AG09309 (cell line): ENCODE measurements at places on chromosomes 7 and 10.
A peak's percentile ranks its signal among the peaks of the same experiment; 100 is the strongest.

- DNase-seq = peak; percentile 14
Observed at GRCh38 chr7:47227762-47228177, 354.1 kb downstream of the TNS3 start.

- no peak for DNase-seq
Observed at GRCh38 chr7:28423918-28424514, 11.7 kb downstream of the CREB5 start.

DNA sequence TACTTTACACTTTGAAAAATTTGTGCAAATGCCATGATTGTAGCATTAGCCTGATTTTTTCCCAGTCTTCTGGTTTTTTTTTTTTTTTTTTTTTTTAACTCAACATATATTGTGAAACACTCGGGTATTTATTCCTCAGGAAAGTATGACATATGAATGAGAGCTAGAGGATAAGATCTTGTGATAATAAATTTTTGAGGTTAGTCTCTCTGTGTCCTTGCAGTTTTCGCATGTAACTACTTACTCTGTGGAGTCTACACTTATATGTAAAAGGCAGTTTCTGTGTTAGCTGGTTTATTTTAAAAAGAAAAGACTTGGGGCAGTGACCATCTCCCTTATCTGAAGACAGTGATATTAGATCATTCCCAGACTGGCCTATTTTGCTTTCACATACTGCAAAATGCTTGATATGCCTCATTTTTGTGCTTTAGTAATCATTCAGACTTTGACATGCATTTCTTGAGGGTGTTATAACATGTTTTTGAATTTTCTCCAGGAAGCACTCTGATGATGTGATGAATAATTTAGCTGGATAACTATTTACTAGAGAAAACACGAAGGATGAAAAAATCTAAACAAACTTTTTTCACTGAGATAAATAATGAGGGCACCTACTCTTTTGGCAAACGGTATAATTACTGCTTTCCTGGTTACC lies 371.0 kb downstream of the NRG3 start:
- DNase-seq = no peak

DNA sequence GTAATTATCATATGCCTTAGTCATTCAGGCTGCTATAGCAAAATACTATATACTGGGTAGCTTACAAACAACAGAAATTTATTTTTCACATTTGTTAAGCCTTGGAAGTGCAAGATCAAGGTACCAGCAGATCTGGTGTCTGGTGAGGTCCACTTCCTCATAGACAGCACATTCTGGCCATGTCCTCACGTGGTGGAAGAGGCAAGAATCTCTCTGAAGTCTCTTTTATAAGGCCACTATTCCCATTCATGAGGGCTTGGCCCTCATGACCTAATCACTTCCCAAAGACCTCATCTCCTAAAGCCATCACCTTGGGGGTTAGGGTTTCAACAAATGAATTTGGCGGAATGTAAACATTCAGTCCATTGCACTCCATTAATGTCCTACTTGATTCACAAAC lies 137.5 kb upstream of the C1GALT1 start:
- DNase-seq = no peak

- no peak for DNase-seq
Observed at GRCh38 chr7:129435414-129435829, 1.2 kb downstream of the STRIP2 start.

DNA sequence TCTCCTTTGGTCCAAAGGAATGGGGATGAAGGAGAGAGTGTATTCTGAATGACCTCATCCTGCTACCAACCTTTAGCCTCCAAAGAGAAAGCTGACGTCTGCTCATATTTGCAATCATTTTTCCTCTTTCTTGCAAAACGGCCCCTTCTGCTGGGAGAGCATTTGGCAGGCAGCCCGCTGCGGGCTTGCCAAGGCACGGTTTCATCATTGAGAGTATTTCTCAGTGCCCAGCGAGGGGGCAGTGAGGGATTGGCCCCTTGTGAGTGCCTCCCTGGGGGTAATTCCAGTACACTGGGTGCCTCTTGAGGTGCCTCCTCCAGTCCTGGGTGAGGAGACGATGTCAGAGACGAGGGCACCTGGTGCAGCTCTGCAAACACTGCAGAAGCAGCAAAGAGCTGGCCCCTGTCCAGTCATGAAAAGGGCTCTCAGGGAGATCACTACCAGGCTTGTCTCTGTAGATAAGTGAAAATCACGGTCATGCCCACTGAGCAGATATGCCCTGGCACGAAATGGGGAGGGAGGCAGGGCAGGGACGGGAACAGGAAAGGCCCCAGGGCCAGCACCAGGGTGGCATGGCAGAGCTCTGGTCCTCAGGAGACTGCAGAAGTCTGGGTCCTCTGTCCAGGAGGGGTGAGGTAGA lies 48.7 kb upstream of the SHH start:
- DNase-seq = peak; percentile 3

DNA sequence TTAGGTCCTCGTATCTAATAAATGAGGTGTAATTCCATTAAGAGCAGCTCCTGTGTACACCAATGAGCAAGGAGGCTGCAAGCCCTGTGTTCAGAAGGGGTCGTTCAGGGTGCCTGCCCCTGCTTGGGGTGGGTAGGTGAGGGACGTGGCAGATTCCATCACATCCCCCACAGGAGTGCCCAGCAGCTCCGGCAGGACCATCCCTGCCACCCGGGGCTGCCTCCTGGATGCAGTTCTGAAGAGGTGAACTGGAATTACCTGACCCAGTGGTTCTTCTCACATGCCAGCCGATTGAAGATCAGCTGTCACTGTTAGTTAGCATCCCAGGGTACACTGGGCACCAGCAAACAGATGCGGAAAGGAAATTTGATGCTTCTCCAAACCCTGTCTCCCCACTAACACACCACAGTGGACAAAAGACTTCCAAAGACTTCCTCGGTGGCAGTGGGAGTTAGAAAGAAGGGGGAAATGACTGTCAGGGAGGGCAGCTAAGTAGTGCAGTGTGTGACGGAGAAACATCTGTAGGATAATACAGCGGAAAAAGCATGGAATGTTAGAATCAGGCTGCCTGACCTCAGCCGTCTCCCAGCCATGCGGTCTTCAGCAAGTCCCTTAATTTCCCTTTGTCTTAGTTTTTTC lies 313.6 kb upstream of the ZMIZ1 start:
- DNase-seq = no peak

DNA sequence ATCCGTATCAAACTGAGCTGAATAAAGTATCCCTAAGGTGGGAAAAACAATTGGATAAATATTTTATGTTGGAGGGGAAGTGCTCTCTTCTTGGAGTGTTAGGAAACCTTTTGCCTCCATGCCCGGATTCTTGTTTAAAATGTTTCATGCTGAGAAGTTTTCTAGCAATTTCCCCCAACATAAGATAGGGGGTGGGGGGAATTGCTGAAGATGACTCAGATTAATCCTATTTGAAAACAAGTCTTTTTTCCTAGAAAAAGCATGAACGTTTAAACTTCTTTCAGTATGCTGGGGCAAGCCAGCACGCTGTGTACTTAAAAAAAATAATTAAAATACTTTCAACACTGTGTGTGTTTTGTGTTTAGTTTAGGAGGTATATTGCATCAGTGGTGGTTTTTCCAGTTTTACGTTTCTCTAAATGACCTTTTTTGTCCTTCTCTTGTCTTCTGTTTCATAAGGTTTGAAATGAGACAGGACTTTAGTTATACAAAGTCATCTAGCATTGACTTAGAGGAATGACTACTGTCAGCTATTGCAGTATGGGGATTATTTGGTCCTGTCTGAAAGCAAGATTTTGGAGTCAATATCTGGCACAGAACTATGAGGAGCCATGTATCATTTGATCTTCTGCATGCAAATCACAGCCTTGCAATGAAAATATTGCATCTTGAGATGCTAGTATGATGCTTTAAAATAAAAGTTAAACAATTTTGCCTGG lies 295.9 kb downstream of the GATA3 start:
- no peak for DNase-seq

DNA sequence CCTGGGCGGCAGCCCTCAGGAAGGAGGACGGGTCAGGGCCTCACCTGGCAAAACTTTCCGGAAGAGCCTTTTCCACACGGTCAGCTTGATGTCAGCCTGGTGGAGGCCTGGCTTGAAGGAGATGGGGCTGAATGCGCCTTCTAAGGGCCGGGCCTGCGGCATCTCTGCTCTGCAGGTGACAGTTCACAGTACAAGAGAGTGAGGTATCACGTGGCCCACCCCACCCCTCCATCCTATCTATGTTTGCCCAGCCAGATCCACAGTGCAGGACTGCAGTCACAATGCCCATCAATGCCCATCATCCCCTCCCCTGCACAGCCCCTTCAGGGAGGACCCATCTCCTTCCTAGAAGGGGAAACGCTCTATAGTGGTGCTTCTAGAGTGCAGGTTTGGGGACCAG lies 7.9 kb upstream of the NSUN5 start:
- no peak for DNase-seq

- DNase-seq = no peak
Observed at GRCh38 chr7:36265680-36266079, 112.6 kb downstream of the EEPD1 start.

DNA sequence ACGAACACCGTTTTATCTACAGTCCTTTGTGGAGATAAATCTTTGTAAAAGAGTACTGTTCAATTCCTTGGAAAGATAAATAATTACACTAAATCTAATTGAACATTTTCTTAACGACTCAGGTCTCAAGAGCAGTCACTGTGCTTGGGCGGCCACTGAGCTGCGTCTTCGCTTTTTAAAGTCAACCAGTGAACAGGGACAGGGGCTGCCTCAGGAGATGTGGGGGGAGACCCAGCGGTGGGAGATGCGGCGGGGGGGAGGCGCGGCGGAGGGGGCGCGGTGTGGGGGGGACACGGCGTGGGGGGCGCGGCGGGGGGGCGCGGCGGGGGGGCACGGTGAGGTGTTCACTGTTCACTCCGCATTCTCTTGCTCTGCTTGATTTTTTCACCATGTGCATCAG lies 39.8 kb downstream of the CAMK2B start:
- DNase-seq = no peak

DNA sequence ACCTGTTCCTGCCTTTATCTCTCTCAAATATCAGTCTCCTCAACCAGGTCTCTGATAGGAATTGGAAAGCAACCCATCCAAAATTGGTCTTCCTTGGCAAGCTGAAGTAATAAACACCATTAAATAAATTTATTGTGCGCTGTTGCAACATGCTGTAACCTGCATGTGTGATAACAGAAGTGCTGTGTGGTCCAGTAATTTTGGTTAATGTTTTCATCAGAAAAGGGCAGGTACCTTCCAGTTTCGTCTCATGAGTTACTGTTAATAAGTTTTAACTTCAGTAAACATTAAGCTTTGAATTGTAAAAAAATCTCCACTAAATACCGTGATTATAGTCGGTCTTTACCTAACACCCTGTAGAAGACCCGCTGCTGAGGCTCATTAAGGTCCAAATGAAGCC lies 624.7 kb downstream of the TNS3 start:
- no peak for DNase-seq

- no peak for DNase-seq
Observed at GRCh38 chr7:261341-262250, 28.4 kb upstream of the FOXL3 start.

- DNase-seq = no peak
Observed at GRCh38 chr7:150963707-150964559, 14.2 kb downstream of the KCNH2 start.

- DNase-seq = no peak
Observed at GRCh38 chr10:124991835-124992234, 49.9 kb downstream of the ZRANB1 start.

DNA sequence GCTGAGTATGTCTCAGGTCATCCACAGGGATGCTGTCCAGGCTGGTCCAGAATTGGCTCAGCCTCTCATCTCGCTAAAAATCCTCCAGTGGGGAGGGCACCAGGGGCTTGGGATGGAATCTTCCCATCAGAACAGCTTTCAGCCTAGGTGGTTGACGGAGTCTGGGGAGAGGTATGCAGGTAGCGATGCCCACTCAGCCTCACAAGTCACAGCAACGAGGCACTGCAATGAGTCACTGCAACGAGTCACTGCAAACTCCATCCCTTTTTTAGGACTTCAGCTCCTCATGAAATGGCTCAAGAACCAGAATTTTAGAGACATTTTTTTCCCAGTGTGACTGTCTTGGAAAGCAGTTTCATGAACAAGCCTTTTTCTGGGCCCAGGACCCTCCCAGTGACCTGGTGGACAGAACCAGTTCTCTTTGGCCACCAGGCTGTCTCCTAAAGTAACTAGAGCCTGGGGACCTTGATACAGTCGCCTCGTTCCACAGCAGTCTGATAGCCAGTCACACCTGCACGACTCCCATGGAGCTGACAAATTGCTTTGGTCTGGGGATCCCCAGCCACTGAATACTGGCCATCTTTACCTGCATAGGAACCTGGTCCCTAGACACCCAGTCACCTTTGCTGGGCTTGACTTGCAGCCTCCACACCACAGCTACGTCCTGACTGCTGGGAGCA lies 41.3 kb upstream of the PPP2R2D start:
- no peak for DNase-seq

- peak; percentile 4 for DNase-seq
Observed at GRCh38 chr10:50216894-50217293, 34.4 kb downstream of the ASAH2 start.
